Immature natural killer cell (primary cell): ENCODE measurements at places on chromosomes 11 and 22.
A peak's percentile ranks its signal among the peaks of the same experiment; 100 is the strongest.

GRCh38 chr11:68583041-68583446 lies 101.3 kb upstream of the GAL start:
- H3K4me3 ChIP-seq: no peak overlapping the region
- H3K4me1 ChIP-seq: peaks cover 6% of the 10 kb centered on the region
- no peaks in the 10 kb centered on the region for H3K27me3 ChIP-seq
- H3K36me3 ChIP-seq: peaks cover 26% of the 10 kb centered on the region
- no peak overlapping the region for H3K27ac ChIP-seq
- no peak for DNase-seq

DNA sequence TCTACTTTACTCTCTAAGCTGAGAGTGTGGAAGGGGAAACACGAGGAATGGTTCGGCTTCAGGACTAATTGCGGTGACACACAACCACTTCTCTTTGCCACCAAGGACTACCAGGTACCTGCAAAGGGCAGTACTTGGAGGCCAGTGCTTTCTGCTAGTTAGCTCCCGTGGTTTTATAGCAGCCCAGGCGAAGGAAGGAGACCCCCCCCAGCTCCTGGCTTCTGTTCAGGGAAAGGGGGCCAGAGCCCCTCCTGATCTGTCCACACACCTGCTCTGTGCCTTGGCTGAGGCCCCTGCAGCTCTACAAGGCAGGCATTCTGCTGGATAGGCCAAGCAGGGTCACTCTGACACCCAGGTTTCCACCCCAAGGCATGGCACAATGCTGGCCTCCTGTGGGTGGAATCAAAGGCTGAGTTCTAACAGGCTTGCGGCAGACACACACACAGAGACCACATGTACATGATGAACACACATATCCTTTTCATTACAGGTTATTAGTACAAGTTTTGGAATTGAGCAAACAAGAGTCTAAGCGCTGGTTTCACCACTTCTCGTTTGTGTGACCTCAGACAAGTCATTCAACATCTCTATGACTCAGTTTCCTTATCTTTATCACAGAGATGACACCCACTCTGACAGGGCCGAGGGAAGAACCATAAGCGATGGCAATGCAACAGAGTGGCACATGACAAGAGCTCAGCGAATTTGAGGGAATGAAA lies 7.5 kb downstream of the SERPIND1 start:
- H3K4me3 ChIP-seq: no peak overlapping the region
- H3K27ac ChIP-seq: no peak overlapping the region
- DNase-seq: no peak
- H3K4me1 ChIP-seq: no peaks in the 10 kb centered on the region

DNA sequence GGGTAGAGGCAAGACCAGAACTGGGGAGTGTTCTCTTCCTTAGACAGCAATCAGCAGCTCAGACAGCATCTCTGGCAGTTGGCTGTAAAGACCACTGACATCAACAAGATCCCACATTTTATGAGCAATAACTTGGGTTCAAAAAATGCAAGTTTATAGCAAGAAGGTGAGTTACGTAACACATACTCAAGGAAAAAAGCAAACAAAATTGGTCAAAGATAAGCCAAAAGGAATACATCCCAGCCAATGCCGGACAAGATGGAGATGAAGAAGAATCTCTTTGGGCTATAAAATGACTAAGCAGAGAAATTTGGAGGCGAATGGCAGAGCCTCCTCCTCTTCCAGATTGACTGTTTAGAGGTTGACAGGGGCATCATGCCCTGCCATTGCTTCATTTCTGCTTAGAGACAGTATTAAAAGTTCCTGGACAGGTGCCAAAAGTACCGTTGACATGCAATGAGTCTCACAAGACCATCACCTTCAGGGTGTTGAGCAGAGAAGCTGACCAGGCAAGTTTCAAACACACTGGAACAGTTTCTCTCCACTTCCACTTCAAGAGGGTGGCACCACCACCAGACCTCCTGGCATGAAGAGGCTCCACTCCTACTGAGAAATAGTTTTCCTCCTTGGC lies 55.9 kb downstream of the ENDOD1 start:
- no peak overlapping the region for H3K27ac ChIP-seq
- no peak for DNase-seq
- H3K4me3 ChIP-seq: no peak overlapping the region
- H3K27me3 ChIP-seq: peaks cover 5% of the 10 kb centered on the region
- peaks cover 7% of the 10 kb centered on the region for H3K4me1 ChIP-seq

DNA sequence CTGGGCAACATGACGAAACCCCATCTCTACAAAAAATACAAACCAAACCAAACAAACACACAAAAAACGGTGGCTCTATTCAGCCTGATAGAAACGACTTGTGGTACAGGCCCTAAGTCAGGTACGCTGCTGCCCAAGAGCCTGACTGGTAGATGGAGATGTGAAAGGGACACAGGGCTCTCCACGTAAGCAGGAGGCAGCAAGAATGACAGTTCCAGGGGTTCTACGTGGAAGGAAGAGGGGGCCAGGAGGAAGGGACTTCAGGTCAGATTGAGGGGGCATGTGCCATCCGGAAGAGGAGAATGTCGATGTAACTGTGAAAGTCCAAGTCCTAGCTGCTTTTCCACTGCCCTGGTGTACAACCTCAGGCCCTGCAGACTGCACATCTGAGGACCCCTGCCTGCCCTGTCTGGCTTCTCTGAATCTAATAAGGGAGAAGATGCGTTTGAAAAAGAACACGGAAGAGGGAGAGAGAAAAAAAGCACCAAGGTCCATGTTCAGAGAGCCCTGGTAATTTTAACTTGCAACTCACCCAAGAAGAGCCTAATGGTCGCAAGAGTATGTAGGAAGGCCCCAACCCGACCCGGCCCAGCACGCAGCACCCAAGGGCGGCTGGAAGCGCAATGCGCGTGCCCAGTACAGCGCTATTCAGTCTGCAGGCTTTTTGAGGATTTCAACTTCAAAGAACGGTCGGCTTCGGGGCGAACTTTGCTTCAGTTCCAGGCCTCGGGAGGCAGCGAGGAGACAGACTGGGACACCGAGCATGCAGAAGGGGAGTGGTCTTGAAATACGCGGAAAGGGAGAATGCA lies 909 bp upstream of the ZNRD2 start:
- DNase-seq: no peak
- H3K4me3 ChIP-seq: peak overlapping the region; percentile 96
- H3K27me3 ChIP-seq: peaks cover 30% of the 10 kb centered on the region
- H3K36me3 ChIP-seq: no peaks in the 10 kb centered on the region

DNA sequence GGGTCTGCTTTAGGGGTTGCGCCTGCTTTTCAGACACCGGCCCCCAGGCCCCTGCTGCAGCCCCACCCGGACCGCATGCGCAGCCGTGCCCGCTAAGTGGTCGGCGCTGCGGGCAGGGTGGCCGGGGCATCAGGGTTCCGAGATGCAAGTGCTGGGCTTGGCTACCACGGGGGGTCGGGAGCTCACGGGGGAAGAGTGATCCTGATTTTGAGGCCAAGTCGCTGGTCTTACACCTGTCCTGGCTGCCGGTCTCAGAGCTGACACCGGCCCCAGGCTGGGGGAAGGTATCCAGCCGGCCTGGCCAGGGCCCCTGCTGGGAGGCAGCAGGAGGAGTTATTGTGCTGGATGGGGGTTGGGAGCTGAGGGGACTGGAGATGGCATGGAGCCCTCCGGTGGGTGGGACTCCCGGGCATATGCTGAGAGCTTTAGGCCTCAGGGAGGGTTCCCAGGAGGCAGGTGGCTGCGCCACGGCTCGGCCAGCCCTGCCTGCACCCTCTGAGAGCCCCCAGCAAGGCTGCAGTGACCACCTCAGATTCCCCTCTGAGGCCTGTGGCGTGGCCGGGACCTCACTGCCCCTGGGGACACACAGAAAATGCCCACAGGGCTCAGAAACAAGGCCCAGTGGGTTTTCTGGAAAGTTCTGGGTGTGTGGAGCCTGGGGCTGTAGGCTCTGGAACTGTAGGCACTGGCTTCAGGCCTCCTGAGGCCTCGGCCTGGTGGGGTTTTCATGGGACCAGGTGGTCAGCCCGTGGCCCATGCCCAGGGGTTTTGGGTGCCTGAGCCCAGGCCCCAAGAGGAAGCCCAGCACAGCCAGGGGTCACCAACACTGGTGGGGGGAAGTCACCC lies 4.4 kb upstream of the MUC5AC start:
- H3K36me3 ChIP-seq: no peaks in the 10 kb centered on the region
- no peak for DNase-seq
- H3K4me3 ChIP-seq: no peak overlapping the region
- H3K27ac ChIP-seq: no peak overlapping the region
- H3K27me3 ChIP-seq: no peaks in the 10 kb centered on the region

DNA sequence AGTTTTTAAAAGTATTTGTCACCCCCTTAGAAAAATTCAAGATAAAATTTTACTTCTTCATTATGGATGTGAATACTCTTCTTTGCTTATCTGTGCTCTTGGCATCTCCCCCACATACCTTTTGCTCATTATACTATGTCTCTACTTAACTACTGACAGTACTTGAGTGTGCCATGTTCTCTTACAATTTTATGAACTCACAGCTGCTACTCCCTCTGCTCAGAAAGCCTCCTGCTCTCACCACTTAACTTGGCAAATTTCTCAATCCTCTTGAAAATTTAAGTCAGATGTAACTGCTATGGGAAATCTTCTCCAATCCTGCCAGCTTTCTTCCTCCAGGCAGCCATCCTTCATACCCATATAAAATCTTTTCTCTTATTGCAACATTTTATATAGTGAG lies 163.4 kb downstream of the CNTN5 start:
- no peaks in the 10 kb centered on the region for H3K27me3 ChIP-seq
- H3K36me3 ChIP-seq: no peaks in the 10 kb centered on the region
- DNase-seq: no peak
- no peak overlapping the region for H3K4me3 ChIP-seq

DNA sequence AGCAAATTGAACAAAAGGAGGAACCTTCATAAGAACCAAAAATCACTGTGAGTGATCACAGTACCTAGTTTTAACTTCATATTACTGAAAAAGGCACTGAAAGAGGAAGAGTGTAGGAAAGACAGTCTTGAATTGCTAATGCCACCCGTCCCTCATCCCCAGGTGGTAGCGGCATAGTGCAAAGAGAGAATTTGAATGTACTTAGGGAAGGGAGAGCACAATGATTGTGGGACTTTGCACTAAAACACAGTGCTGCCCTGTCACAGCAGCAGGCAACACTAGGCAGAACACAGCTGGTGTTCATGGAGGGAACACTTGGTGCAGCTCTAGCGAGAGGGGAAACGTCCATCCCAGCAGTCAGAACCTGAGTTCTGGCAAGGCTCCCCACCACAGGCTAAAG lies 716.3 kb upstream of the ANO5 start:
- no peak overlapping the region for H3K4me3 ChIP-seq
- H3K4me1 ChIP-seq: no peaks in the 10 kb centered on the region
- H3K27ac ChIP-seq: no peak overlapping the region
- H3K36me3 ChIP-seq: no peaks in the 10 kb centered on the region
- H3K27me3 ChIP-seq: no peaks in the 10 kb centered on the region

GRCh38 chr11:83628622-83629355 lies 342.6 kb upstream of the CCDC90B start:
- no peaks in the 10 kb centered on the region for H3K27me3 ChIP-seq
- no peaks in the 10 kb centered on the region for H3K36me3 ChIP-seq

- no peak for DNase-seq
- H3K36me3 ChIP-seq: no peaks in the 10 kb centered on the region
- no peaks in the 10 kb centered on the region for H3K27me3 ChIP-seq
- H3K27ac ChIP-seq: no peak overlapping the region
Measured at GRCh38 chr11:29336727-29337575, 679.9 kb downstream of the KCNA4 start.

- H3K27me3 ChIP-seq: peaks cover 6% of the 10 kb centered on the region
- DNase-seq: no peak
- H3K4me3 ChIP-seq: no peak overlapping the region
- H3K36me3 ChIP-seq: no peaks in the 10 kb centered on the region
Measured at GRCh38 chr11:93193731-93194130, 4.1 kb downstream of the SLC36A4 start.

- no peaks in the 10 kb centered on the region for H3K36me3 ChIP-seq
- peaks cover 3% of the 10 kb centered on the region for H3K27me3 ChIP-seq
- no peak within 1 kb of the TSS for H3K4me3 ChIP-seq
- no peaks in the 10 kb centered on the region for H3K4me1 ChIP-seq
Measured at GRCh38 chr11:75717608-75718418, at the start of gene MOGAT2. TSS of gene MOGAT2 (plus strand) at chr11:75717838. CDS start at chr11:75717889, 51 bp downstream.

GRCh38 chr11:91686700-91687099 lies 537.9 kb upstream of the FAT3 start:
- no peak overlapping the region for H3K27ac ChIP-seq
- no peak for DNase-seq
- no peaks in the 10 kb centered on the region for H3K36me3 ChIP-seq
- H3K4me3 ChIP-seq: no peak overlapping the region

DNA sequence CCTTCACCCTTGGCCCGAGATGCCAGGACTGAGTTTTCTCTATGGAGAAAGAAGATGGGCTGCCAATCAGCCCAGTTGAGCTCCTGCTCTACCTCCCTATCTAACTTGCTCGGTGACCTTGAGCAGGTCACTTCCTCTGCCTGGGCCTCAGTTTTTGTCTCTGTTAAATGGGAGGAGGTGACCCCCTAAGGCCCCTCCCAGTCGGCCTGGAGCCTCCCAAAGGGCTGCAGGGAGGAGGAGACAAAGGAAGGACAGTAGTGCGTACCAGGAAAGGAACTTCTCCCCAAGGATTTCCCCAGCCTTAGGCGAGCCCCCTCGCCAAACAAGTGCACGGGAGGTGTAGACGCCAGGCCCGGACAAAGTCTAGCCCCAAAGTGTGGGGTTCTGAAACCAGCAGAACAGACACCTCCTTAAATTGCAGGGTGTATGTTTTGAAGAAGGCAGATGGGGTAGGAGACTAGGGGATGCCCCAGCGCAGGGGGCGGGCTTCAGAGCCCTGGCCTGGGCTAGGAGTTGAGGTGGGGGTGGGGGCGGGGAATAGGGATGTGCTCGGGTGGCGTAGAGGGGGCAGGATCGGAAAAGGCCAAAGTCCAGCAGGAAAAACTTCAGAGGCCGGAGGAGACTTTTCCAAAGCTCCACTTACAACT lies 1.0 kb downstream of the CBX7 start:
- H3K4me1 ChIP-seq: peaks cover 37% of the 10 kb centered on the region
- DNase-seq: no peak
- H3K36me3 ChIP-seq: no peaks in the 10 kb centered on the region
- peak overlapping the region; percentile 85 for H3K27ac ChIP-seq
- H3K27me3 ChIP-seq: no peaks in the 10 kb centered on the region

DNA sequence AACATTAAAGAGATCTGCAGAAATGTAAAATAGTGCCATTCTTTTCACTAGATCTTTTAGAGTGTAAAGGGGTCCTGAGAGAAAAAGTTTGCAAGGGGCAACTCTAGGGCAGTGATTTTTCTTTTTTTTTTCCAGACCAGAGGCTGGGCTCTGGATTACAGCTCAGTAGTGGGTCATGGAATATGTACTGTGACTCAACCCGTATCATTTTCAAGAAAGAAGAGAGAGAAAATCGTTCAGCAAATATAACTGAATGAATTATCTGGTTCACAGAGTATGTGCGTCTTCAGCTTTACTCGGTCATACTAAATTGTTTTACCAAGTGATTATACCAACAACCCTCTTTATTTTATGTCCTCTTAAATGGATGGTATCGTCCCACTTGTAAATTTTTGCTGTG lies 3.8 kb downstream of the CEP57 start:
- peaks cover 18% of the 10 kb centered on the region for H3K27me3 ChIP-seq
- no peak overlapping the region for H3K27ac ChIP-seq
- H3K36me3 ChIP-seq: peaks cover under 1% of the 10 kb centered on the region
- DNase-seq: no peak
- H3K4me1 ChIP-seq: peaks cover 33% of the 10 kb centered on the region

- no peak overlapping the region for H3K27ac ChIP-seq
- DNase-seq: no peak
- H3K4me1 ChIP-seq: no peaks in the 10 kb centered on the region
- H3K4me3 ChIP-seq: no peak overlapping the region
Measured at GRCh38 chr11:27208846-27209245, 154.2 kb downstream of the CCDC34 start.

GRCh38 chr11:98260983-98261382 lies 759.8 kb upstream of the CNTN5 start:
- H3K27ac ChIP-seq: no peak overlapping the region
- no peak overlapping the region for H3K4me3 ChIP-seq
- H3K36me3 ChIP-seq: no peaks in the 10 kb centered on the region
- no peak for DNase-seq
- no peaks in the 10 kb centered on the region for H3K27me3 ChIP-seq
- no peaks in the 10 kb centered on the region for H3K4me1 ChIP-seq
